ENCODE measurements at places on chromosomes 7 and 10.

DNA sequence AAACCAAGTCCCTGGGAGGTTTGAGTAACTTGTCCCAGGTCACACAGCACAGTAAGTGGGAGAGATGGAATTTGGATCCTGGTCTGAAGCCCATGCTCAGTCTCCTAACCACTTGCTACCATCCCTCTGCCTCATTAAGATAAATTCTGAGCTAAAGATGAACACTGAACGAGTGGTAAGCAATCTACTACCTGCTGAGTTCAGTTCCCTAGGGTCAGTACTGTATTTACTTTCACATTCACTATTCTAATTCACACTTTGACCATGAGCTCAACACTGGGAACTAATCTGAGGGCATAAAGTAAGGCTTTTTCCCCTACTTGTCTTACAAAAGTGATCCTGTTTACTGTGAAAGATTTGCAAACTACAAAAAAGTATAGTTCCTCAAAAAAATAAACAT is 2.4 kb downstream of the UROS start:
- no peak for DNase-seq

DNA sequence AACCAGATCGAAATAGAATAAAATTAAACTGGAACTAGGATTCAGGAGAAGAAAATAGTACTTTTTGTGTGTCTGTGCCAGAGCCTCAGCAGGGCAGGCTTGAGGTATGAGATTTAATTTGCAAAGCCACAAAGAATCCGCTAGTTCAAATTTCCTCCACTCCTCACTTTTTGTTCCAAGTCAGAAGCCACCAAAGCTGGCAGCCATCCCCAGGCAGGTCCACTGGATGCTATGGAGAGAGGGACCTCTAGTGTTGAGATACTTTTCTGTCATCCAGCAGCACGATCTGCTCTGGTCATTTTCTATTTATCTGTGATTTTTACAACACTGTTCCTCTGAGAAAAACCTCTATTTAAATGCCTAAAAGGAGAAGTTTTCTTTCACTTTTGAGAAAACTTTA is 147.9 kb upstream of the FRMD4A start:
- peak; percentile 51 for DNase-seq

DNA sequence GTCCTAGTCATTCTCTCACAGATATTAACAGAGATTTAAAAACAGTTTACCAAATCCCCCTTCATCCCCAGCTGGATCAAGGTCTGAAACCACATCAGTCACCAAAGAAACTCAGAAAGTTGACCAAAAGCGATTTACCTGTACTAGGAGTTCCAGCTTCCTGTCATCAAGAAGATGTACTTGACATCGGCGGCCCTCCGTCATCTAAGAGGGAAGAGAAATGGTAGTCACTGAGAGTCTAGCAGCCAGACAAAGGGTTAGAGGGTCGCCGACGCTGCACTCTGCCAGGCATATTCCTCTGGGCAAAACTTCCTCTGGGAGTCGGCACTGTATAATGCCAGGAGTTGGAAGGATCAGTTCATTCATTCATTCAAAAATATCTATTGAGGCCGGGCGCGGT is 271.9 kb downstream of the PRPF18 start:
- no peak for DNase-seq

GRCh38 chr10:70441161-70441894 is at the start of gene NODAL:
NODAL (minus strand) TSS chr10:70441681; CDS start chr10:70441667, 14 bp downstream.
- no peak for DNase-seq

GRCh38 chr7:88391247-88391646 is 84.6 kb upstream of the STEAP4 start:
- DNase-seq: no peak

- DNase-seq: no peak
Measured at GRCh38 chr7:136938476-136938875, 70.0 kb downstream of the CHRM2 start.

- no peak for DNase-seq
Measured at GRCh38 chr7:13802651-13803050, 186.8 kb downstream of the ETV1 start.

- DNase-seq: no peak
Measured at GRCh38 chr10:8336629-8337331, 282.3 kb downstream of the GATA3 start.
